ENCODE measurements at places on chromosomes 12 and 14.

DNA sequence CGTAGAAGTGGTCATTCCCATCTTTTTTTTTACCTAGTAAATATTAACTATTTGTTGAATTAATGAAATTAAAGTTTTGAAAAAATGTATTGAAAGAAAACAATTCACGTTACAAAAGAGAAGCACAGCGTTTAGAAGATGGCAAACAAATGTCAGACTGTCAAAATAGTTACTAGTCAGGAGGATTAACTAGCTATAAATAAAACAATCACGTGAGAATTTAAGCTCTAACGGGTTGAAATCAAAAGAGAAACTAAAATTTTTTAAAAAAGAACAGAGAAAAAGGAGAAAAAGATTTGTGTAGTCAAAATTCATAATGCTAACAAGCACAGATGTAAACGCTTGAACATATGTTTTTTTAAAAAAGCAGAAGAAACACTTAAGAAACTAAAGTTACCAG is 26.4 kb downstream of the DDHD1 start:
- no peak for DNase-seq

DNA sequence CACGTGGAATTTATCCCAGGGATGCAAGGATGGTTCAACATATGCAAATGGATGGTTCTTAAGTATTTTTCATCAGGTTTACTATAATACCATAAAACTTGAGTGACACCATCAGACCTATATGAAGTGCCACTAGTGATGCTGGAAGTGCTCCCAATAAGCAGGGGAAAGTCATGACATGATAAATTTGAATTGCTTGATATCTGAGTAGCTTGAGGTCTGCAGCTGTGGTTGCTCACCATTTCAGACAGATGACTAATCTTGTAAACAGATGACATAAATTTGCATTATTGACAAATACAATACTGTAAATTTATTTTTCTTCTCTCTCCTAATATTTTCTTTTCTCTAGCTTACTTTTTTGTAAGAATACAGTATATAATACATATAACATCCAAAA is 13.7 kb upstream of the PRPF39 start:
- no peak for DNase-seq

DNA sequence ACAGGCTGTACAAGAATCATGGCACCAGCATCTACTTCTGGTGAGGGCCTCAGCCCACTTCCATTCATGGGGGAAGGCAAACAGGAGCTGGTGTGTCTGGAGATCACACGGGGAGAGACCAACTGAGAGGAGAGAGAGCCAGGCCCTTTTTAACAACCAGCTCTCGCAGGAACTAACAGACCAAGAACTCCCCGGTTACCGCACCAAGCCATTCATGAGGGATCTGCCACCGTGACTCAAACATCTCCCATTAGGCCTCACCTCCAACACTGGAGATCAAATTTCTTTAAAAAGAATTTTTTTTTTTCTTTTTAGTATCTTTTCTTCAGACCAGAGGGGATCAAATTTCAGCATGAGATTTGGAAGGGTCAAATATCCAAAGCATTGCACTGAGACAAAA is 16.7 kb upstream of the AQP2 start:
- no peak for DNase-seq

DNA sequence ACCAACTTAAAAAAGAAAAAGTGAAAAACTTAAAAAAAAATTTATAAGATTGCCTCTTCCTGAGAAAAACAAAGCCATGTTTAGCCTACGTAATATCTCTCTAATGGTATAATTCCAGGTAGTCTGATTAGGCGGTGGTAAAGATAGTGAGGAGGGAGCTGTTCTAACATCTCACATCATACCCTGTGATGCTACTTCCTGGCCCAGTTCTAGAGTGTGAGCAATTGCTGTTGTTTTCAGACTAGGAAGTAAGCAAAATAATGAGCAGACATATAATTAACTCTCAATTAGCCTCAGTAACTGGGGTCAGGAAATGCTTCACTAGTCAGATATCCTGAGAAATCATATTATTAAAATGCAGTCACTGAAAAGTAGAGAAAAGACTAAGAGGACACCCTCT is 113.9 kb downstream of the PHLDA1 start:
- no peak for DNase-seq

DNA sequence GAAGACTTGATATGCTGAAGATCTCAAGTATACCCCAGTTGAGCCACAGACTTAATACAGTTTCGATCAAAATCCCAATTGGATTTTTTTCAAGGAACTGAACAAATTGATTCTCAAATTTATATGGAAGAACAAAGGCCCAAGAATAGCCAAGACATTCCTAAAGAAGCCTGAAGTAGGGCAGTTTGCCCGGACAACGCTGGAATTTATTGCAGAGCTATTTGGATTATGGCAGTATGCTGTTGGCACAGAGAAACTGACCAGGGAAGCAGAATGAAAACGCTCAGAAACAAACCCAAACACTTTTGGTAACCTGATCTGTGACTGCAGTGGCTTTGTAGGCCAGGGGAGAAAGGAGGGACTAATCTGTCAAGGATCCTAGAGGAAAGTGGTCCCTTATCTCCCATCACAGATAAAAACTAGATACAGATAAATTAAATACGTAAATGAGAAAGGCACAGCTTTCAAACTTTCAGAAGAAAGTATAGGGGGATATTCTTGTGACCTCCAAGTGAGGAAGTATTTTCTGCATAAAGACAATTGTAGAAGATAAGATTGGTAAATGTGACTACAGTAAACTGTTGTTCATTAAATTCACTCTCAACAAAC is 35.9 kb upstream of the GSC start:
- DNase-seq = no peak

DNA sequence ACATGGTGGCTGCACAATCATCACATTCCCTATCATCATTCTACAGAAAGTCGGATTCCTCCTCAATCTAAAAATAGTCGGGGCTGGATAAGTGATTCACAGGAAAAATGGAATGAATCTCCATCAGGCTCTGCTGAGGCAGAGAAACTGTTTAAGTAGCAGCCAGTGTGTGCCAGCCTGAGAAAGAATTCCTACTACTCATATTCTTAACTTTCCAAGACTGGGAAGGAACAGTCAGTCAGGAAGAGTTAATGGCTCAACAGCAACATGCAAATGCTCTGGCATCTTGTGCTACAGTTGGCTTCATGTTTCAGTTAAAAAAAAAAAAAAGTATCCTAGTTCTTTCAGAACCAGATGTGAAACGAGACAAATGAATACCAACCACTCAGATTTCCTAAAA is 187.0 kb downstream of the GRIP1 start:
- DNase-seq = no peak

DNA sequence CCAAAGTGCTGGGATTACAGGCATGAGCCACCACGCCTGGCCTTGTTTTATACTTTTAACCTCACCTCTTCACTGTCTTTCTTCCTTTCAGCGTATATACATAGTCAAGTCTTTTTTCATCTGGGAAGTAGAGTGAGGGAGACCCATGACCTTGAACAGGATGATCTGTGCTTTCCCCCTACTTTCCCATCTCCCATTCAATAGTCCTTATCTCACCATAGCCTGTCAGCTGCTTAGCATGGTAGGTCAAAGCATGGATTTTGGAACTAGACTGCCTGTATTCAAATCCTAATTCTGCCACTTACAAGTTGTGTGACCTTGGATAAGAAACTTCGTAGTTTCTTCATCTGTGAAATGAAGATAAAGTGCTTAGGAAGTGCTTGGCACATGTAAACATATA is 96.4 kb upstream of the MON2 start:
- DNase-seq = no peak

- no peak for DNase-seq
These were observed 448.1 kb downstream of the ADAMTS20 start for GRCh38 chr12:43103866-43104265.

DNA sequence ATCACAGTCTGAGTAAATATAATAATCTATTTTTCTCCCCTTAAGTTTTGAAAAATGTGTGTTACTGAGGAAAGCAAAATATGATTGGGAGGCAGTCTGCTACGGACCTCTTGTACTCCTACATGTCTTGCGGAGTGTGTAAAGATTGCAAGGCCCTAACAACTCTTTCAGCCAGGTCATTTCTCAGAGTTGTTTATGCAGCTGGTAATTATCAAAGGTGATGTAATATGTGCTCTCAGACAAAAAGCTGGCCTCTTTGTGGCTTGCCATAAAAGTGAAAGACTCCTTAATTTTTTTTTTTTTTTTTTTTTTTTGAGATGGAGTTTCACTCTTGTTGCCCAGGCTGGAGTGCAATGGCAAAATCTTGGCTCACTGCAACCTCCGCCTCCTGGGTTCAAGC is 40.5 kb upstream of the MON2 start:
- no peak for DNase-seq

GRCh38 chr12:132144810-132145168 is 532 bp downstream of the NOC4L start:
- no peak for DNase-seq

Data from T-helper 17 cell (primary cell).